Sciatic nerve (tissue), 2 donors: ENCODE measurements at places on chromosomes 6 and 20.

- no peak for DNase-seq
Measured at GRCh38 chr6:109760208-109760607, 69.1 kb downstream of the FIG4 start.

GRCh38 chr6:40631744-40632143 is 44.6 kb upstream of the LRFN2 start:
- DNase-seq = no peak

GRCh38 chr6:170212956-170213636 is 77.8 kb downstream of the DLL1 start:
- peak; percentile 47 for DNase-seq

GRCh38 chr20:11195899-11196558 is 522.2 kb upstream of the JAG1 start:
- no peak for DNase-seq

DNA sequence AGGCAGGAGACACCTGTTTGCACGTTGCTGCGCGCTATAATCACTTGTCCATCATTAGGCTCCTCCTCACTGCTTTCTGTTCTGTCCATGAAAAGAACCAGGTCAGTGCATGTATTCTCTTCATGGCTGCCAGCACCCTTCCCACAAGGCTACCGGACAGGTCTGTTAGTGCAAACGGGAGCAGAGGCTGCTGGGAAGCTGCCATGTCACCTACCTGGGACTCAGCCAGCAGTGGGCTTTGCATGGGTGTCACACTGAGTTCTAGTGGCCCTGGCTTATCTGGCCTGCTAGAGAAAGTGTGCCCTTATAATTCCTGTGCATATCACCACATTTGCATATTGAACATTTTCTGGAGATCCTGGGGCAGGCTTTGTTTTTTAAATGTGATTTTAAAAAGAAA is 24.8 kb downstream of the LYRM2 start:
- no peak for DNase-seq

DNA sequence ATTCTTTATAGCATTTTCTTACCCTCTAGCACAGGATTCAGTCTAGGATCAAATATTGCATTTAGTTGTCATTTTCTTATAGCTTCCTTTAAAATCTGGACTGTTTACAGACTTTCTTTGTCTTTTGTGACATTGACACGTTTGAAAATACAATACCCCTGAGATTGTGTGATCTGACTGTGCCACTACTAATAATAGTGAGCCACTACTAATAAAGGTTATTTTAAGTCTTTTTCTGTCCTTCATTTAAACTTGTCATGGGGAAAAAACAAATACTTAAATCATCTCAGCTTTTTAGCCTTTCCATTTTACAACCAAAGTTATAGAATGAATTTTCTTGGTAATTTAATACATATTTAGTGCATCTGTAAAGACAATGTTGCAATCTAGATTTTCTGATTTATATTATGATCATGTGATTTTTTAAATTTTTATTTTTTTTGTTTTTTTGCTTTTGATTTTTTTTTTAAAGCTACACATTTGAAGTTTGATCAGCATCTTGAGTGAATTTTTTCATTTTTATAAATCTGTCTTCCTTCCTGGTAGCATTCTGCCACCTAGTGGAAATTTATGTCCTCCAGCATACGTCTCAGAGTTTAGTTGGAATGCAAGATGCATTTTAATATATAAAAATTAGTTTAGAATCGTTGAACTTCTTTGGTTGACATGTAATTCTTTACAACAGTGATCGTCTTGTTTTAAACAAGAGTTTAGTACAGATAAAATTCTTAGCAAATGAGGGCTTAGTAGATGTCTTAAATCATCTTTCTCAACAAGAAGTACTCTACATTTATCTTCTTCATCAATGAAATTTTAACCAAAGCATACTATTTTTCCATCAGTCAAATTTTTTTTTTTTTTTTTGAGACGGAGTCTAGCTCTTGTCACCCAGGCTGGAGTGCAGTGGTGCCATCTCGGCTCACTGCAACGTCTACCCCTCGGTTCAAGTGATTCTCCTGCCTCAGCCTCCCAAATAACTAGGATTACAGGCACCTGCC is 119.4 kb downstream of the NCOA3 start:
- no peak for DNase-seq

DNA sequence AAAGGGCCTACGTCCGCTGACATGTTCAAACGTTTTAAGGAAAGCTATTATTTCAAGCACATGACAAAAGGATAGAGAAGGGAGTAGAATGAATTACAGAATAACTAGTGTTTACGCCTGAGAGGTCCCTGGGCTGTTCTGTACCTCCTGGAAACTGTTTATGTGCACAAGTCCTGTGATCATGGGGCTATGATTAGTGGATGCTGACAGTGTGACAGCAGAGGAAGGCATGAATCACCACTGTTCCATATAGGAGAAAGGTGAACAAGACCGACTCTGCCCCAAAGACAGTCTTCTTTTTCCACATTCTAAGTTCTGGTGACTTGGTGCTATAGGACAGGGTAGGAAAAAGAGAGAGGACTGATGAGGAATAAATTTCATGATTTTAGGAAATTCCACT is 249.2 kb upstream of the PRDM1 start:
- DNase-seq = no peak

DNA sequence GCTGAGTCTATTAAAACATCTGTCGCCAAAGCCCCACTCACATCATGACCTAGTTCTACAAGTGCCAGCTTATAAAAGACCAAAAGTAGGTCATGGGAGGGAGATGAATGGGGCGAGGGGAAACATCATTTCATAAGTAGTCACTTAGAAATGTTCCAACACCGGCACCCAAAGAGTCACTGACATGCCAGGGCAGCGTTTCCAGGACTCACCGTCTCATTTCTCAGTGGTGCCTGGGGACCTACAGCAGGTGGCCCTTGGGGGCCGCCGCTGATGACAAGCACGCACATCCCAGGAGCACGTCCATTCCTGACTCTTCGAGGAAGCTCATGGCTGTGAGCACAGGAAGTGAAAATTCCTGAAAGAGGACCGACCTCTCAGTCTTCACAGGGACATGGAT is 260.4 kb downstream of the CDH4 start:
- no peak for DNase-seq

DNA sequence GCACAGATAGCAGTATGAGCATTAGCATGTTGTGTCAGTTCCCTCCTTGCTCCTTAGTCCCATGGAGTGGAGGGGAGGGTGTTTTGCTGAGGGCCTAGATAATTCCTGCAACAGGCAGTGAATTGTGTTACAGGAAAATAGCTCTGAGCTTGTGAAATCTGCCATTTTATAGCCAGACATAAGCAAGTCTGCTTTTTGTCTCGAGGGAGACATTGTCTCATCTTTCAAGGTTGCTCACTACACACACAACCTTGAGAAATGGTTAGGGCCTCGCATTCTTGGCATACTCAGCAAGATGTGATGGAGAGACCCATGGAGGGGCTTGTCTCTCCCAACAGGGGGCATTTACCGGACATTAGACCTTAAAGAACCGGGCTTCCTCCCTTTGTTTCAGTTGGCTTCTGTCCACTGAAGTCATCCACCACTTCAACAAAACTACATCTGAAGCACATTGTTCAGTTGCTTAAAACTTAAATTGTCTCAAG is 108.0 kb upstream of the FOXO3 start:
- DNase-seq = no peak
